ENCODE measurements at places on chromosomes 7 and 10.

DNA sequence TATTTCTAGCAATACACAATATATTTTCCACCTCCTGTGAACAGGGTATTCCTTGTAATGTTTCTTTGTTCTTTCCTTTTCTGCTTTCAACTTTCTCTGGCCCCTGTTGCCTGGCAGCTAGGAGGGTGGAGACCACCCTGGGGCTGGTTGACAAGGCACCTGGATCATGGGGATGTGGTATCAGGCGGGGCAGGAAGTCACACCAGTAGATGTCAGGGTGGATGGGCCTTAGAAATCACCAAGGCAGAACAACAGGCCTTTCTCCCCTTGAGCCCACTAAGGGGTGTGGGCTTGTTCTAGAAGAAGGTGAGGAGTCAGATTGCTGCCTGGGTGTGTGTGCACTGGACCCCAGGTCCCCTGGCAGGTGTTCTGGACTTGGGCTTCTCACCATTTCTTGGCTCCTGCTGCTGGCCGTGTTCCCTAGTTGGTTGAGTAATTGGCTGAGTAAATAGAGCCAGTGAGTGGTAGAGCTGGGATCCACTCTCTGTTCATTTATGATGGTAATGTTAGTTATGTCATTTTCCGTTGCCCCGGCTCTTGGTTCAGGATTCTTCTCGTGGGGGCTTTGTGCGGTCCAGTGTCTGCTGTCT, 24.9 kb downstream of the ZNF783 start:
- DNase-seq: no peak

DNA sequence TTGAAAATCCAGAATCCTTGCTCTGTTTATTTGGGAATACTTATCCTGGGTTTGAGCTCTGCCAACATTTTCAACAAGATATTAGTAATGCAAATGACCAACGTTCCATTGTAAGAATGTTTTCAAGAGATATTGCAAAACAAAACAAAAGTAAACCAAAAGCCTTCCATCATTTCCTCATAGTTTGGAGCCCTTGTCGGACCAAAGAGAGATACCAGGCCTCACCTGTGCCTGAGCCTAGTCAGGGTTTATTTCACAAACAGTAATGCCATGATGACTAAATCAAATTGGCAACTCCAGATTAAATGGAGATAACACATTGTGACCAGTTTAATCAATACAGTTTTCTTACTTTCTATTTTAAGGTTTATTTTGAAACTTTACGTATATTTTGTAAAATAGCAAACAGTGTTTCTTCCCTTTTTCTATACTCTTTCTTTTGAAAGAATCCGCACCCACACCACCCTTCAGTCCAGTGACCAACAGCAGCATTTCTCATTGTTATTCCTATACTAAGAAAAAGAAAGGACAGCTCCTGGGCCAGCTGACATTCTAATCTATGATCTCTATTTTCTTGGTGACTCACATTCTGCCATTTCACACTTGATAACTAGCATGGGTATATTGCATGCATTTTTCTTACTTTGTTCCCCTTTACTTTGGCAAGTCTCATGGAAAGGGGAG, 168.5 kb upstream of the MEOX2 start:
- DNase-seq: peak; percentile 49

DNA sequence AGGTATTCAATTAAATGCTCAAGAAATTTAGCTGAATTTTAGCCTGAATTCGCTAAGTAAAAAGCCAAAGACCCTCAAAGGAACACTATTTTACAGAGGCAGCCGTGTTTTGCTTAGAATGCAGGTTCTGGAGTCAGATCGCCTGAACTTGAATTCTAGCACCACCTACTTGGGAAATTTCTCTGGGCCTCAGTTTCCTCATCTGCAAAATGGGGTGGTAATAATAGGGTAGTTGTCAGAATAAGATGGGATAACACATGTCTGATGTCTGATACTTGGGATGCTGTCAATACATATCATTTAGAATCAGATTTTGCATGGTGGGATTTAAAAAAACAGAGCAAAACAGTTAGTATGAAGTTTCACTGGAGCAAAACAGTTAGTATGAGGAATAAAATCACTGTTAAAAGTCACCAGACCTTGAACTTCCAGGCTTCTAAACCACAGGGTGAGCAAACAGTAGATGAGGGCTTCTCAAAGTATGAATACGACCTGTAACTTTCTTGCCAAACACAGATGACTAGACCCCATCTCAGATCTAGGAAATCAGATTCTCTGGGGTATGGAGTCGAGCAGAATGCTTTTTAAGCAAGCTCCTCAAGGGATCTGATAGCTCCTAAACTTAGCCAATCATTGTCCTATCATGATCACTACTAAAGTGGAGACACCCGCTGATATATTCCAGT, 75.4 kb downstream of the ATXN7L1 start:
- DNase-seq: no peak

- DNase-seq: no peak
Observed at GRCh38 chr7:155284496-155285274, 13.0 kb upstream of the INSIG1 start.

DNA sequence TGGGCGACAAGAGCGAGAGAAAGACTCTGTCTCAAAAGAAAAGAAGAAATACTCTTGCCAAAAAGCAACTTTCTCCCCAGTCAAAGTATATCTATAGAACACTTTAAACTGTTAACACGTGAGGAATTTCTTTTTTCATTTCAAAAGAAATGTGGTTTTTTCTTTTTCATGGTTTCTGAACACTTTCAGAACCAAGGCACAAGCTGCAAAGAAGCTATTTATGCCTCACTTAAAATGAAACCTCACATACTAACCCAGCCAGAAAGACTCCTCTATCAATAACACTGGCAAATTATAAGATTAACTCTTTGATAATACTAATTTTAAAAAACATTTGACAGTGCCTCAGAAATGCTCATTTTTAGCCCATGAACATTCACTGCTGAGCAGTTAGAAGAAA, 20.9 kb downstream of the TBX20 start:
- no peak for DNase-seq

- DNase-seq: no peak
Observed at GRCh38 chr7:19930051-19930450, 156.6 kb upstream of the TMEM196 start.

- peak; percentile 87 for DNase-seq
Observed at GRCh38 chr7:17274551-17275245, 23.8 kb upstream of the AHR start.

DNA sequence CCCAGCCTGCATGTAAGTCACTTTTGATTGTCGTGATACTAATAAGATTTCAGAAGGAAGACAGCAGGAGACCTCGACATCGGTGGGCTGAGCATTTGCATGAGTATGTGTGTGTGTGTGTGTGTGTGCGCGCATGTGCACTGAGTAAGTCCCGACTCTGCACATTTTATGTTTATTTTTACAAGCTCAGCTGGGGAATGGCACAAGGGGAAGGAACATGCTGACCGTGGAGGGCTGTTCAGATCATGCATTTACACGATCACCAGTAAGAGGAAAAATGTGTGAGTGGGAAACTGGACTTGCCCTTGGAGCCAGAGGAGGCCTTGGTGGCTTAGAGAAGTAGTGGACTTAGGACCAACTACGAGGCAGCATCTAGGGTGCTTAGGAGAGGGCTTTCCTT, 41.3 kb downstream of the IL2RA start:
- no peak for DNase-seq

GRCh38 chr7:31758755-31759154, 71.7 kb downstream of the PPP1R17 start:
- no peak for DNase-seq

- DNase-seq: no peak
Observed at GRCh38 chr10:60410970-60411369, 21.3 kb upstream of the ANK3 start.

DNA sequence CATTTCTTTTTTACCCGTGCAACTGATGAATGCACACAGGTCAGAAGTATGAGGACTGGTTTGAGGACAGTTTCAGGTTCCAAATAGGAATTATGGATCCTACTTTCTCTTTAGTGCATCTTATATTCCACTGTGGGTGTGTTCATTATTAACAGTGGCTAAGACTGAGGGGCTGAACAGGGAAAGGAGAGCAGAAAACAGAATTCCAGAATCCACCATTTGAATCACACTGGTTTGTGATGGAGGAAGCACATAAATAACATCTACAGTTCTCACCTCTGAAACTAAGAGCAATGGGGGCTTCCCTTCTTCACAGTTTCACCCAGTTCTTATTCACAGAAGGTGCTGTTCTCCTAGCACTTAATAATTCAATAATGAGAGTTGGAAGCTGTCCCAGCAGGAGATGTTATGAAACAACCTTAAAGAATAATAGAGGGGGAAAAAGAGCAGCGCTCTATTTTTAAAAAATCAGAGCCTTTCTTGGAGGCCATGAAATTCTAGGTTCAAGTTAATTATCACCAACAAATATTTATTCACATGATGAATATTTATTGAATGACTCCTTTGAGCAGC, 205.1 kb downstream of the CREB5 start:
- no peak for DNase-seq

DNA sequence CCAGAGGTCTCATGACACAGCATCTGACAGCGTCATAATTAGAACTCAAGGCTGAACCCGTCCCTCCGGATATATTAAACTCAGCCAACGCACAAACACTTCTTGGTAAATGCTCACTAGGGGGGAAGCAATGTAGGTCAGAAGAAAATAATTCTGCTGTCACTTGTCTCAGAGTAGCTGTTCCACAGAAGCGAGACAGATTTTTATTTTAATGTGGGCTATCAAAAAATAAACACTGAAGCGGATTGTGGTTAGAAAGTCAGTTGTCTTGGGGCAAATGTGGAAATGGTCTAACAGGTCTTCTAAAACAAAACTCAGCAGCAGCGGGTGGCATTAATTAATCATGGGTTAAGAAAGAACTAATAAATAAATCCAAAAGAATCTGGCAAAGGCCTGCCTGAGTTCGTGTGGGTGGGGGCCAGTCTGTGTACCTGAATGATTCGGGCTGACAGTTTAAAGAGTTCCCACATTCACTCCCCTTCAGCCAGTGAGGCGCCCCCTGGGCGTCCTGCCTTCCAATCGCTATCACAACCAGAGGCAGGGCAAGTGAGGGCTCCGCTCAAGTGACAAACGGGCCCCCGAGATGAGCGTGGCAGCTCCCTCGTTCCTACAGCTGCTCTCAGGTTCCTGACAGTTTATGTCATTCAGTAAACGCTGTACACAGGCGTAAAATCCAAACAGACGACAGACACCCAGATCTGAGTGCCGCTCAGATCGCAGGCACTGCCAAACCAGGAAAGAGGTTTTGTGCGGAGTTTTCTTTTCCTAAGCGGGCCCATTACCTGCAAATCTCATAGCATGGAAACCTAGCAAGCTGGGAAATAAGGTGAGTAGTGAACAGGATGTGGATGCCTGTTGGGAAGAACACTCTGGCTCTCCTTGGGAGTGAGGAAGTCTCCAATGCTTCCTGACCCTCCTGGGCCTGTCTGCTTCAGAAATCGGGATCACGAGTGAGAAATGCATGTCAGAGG, 52.9 kb downstream of the NRAP start:
- DNase-seq: no peak

DNA sequence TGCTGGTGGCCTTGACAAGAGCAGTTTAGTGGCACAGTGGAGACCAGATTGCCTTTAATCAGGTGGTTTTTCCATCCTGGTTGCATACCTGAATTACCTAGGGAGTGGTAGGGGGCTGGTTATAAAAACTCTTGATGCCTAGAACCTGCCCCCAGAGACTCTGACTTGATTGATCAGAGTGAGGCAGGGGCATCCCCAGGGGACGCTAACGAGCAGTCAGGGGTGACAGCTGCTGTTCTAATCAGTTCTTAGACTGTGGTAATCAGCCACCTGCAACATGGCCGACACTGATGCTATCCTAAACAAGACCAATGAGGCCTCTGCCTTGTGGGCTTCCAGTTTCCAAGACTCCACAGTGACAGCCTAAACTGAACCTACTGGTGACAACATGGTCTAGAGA, 2.0 kb upstream of the OPALIN start:
- no peak for DNase-seq

GRCh38 chr7:64113981-64114380, 68.7 kb downstream of the ZNF727 start:
- DNase-seq: no peak

GRCh38 chr10:4804465-4804864, 21.5 kb upstream of the AKR1E2 start:
- no peak for DNase-seq

DNA sequence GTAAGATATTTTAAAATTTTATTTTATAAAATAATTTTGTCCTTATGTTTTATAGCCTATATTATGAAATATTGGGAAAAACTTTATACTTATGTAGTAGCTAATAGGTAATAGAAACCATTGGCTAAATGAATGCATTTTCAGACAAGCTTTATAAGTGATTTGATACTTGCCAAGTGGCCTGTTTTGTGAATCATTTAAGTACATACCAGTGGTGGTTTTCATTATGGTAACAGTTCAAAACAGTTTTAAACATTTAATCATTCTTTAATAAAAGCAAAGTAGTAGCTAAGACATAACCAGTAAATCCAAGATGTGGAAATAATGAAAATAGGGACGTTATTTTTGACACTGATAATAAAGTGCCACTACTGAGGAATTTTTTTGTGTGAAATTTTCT, 182.2 kb downstream of the PHF14 start:
- DNase-seq: no peak

Measured in OCI-M1 (cell line).